ENCODE measurements at places on chromosomes 12 and 14.

GRCh38 chr12:122106843-122107242 lies 28.3 kb downstream of the MLXIP start:
- DNase-seq, result no peak

DNA sequence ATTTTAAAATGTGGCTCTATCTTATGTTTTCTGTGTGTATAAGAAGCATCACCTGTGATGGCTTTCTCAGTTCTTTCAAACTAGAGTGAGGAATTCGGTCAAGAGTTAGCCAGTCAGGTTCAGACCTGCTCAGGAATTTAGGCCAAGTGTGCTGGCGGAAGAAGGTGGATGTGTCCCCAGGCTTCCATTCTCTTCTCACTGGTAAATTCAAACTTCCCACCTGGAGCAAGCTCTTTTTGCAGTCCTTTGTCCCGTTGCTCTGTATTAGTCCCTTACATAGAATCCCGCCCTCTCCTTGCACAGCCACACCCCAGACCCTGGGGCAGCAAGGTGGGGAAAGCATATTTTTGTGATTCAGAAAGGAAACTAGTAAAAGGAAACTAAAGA lies 124.7 kb upstream of the PWP1 start:
- DNase-seq, result no peak

DNA sequence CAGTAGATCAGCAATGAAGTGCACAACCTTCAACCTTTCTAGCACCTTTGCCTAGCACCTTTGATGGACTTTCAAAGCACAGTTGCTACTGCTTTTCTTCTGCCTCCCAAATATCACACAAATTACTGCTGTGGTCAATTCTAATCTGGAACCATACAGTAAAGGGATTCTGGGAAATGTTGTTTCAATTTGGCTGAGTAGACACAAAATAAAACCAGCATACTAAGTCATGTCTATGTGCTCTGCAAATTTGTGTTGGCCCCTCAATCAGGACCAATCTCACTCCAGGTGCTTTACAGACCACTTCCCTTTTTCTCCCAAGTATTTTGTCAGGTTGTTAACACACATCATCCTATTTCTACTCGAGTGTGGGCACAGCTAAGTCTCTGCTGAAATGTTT lies 38.3 kb upstream of the ADAMTS20 start:
- no peak for DNase-seq

DNA sequence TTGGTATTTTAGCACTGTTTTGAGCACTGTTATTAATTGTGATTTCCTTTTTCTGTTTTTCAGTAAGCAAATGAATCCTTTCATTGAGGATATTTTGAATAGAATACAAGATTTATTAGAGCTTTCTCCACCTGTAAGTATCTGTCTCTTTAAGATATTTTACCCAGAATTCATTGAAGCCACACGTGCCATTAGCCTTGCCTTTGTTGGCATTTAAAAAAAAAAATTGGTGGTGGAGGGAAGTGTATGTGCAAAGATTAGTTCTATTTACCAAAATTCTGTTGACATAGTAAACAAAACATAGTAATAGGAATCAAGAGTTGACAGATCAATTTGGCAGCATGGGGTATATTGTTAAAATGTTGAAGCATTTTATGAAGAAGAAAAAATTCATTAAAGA lies 23.8 kb downstream of the XPOT start:
- no peak for DNase-seq

Data from retina (tissue), 1 donor.